ENCODE measurements at places on chromosomes 2 and 18.

GRCh38 chr2:196431076-196431475 lies 208.4 kb upstream of the CCDC150 start:
- no peak for DNase-seq

DNA sequence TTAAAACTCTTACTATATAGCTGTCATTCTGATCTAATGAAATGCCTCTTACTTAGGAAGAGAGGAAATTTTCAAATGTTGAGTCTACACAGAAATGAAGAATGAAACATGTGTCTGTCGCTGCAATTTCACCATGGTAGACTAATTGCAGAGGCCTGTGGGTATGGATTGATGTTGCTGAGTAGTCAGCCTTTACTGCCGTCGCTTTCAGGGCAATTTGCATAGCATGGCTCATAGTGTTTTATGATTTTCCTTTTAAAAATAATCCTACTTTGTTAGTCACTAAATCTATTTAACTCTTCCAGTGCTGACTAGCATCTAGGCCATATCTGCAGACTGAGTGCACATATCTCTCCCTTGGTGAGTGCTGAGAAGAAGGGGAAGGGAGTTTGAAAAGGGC lies 819.2 kb downstream of the SATB2 start:
- no peak for DNase-seq

- no peak for DNase-seq
These were observed 135.3 kb downstream of the DCC start for GRCh38 chr18:52475325-52475724.

- no peak for DNase-seq
These were observed 263.9 kb downstream of the LTBP1 start for GRCh38 chr2:33210626-33211025.

DNA sequence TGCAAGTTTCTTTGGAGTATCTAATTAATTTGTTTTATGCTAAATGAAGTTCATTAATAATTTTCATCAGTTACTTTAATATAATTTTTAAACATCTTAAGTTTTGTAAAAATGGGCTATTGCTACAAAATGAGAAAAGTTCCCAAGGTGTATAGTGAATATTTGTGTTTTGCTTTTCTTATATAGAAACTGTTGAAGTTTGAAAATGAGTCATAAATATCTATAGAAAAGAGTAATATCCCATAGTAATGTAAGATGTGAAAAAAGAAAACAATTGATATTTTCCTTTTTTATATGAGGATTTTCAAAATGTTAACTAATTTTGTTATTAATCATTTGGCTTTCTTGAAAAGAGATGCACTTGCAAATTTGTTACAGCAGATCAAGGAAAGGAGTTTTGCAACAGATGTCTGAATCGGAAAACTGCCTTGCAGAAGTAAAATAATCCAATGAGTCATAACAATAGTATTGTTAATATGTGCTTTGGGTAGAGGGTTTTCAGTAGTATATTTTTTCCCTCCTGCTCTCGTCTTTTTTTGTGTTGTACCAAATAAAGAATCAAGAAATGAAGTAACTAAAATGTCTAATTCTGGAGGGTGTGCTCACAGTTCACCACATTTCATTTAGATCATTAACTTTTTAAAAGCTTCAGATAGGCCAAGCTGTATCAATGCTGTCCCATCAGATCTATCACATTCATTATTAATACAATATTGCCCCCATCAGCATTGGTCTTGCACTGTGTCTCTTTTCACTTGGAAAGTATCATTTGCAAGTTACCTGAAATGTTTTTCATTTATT lies 15.5 kb downstream of the DUSP19 start:
- no peak for DNase-seq

DNA sequence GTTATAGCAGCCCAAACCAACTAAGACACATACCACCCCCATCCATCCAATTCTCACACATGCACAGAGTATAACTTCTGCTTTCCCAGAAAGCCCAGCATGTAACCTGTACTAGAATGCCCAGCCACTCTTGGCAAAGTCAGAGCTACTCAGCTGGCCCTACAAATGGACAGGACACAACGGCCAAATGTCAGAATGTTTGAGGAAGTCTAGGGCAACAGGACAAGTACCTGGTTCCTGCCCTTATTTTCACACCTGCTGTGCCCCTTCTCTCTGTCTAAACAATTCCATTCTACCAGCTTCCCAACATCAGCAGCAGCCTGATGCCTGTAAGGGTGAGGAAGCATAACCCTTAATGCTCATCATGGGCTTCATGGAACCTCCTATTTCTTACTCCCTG lies 15.1 kb upstream of the BZW1 start:
- no peak for DNase-seq

GRCh38 chr2:40213619-40214018 lies 238.3 kb downstream of the SLC8A1 start:
- no peak for DNase-seq

GRCh38 chr2:239717706-239718105 lies 307.4 kb downstream of the NDUFA10 start:
- no peak for DNase-seq

GRCh38 chr2:184481865-184482264 lies 116.5 kb upstream of the ZNF804A start:
- no peak for DNase-seq

DNA sequence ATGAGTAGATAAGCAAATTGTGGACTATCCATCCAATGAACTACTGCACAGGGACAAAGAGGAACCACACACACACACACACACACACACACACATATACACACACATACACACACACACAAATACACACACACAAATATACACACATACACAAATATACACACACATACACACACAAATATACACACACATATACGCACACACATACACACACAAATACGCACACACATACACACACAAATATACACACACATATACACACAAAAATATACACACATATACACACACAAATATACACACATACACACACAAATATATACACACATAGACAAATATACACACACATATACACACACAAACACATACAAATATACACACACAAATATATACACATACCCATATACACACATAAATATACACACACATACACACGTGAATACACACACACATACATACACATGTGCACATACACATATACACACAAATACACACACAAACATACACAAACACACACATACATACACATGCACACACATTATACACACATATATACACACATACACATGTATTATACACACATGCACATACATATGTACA lies 19.8 kb upstream of the EFHD1 start:
- DNase-seq, result no peak

DNA sequence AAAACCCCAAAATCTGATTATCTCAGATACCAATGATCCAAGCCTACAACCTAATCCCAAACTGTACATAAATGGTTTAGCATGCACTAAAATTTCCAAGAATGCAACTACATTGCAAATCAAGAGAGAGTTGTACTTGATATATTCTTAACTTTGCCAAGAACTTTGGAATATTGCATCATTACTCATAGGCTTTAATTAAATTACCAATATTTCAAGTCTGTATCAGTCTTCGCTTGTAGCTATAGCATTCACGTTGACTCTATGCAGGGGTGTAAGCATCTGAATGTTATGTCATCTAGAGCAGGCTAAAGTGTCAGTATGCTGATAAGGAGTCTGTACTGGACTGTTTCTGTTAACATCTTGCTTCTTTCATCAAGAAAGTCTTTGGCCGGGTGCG lies 56.3 kb downstream of the FOXI3 start:
- no peak for DNase-seq

DNA sequence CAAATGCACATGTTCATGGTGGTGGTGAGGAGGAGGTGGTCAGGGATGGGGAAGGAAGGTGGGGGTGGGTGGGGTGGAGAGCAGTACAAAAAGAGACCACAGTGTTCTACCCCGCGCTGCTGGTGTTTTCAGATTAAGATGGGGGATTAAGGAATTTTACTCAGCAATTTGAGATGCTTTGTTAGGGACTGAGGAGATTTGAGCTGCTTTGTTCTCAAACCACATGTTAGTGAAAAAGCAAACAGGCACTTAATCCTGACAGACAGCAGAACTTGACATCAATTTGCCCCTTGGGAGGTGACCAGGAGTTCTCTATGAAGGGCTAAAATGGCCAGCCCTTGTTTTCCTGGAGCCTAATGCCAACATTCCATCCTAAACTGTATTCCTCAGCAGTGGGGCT lies 244.5 kb downstream of the MEIS1 start:
- no peak for DNase-seq

DNA sequence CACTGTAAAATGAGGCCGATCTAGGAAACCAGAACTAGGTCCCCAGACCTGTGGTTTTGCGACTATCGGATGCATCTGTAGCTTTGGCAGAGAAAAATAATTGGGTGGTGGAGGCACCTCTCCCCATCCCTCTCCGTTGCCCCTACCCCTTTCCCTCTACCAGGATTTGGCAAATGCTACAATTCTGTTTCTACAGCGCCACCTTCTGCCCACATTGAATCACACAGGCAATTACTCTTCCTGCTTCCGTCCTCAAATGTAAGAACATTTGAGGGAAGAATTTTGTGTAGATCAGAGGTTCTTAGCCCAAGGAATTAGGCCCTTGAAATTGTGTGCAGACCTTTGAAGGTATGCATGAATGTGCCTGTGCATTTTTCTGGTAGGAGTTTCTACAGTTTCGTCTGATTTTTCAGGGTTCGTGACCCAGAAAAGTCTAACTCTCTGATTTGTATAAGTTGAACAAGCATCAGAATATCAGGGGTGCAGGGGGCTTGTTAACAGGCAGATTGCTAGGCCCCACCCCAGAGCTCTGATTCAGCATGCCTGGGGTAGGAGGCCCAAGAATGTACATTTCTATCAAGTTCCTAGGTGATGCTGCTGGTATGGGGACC lies 11.2 kb downstream of the ATP6V1B1 start:
- DNase-seq, result no peak

- DNase-seq, result no peak
These were observed 386.6 kb downstream of the NRXN1 start for GRCh38 chr2:50645346-50645745.

All from cerebellar nuclear complex (tissue), 1 donor.